D721Med (cell line): ENCODE measurements at places on chromosomes 12 and 14.

GRCh38 chr14:89902881-89903280 is 51.6 kb downstream of the EFCAB11 start:
- no peak for DNase-seq

DNA sequence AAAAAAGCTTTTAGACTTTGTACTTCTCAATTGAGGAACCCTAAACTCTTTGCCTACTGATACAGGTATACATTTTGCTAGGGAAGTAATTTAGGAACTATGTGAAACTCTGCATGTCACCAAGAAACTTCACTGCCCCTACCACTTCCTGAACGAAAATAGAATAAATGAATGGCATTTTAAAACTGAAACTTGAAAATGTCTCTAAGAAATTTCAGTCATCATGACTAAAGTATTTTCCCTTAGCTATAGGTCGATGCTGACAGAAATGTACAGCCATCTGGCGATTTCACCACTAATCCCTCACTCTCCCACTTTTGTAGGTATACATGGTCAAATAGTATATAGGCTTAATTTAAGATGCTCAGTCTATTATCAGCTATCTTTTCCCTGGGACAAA is 194.9 kb upstream of the SYT10 start:
- DNase-seq, result no peak

GRCh38 chr14:77088645-77089044 is 9.4 kb upstream of the CIPC start:
- no peak for DNase-seq

DNA sequence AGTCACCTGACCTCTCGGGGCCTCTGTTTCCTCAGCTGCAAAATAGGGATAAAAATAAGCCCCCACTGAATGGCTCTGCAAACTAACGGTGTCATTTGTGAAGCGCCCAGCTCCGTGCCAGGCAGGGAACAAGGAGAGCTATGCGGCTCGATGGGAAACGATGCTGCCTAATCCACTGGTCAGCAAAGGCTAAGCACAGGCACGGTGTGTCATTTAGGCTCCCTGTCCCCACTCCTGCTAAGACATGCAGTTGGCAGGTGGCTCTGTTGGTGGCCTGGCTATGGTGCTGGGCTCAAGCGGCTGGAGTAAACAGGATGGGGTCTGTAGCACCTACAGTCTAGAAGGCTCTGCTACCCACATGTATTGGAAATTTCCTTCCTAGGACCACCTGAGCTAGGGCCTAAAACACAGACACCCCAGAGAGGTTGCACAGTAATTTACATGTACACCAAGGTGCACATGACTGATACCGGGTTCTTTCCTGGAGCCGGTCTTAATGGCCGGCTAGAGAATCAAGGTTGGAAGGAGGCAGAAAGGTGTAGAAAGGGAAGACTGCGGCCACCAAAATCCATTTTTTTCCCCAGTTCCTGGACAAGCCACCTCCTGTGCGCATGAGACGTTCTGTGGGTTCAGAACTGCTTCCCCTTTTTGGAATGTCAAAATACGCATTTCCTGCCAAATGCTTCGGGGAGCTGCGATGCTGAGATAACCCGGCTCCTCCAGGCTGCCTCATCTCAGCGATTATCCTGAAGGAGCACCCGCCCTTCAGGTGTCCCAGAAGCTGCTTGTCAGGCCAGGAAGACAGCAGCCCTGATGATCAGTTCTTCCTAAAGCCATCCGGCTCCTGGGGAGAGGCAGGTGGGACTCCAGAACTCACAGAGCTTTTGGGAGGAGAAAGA is 1.0 kb downstream of the CACNA2D4 start:
- no peak for DNase-seq

DNA sequence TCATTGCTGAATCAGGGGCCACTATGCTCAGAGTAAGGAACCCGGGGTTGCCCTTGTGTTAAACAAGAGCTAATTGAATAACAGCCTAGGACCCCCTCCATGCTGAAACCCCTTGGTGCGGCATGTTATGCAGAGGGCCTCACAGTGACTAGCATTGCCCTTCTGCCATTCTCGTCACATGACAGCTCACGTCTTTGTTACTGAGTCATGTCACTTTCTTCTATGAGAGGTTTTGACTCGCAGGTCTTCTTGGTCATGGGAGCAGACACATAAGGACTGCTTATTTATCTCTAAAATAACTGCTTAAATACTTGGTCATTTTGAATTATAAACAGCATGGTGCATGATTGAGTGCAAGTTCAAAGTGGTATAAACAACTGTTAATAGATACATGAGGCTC is 24.9 kb downstream of the TCTN1 start:
- DNase-seq, result no peak

DNA sequence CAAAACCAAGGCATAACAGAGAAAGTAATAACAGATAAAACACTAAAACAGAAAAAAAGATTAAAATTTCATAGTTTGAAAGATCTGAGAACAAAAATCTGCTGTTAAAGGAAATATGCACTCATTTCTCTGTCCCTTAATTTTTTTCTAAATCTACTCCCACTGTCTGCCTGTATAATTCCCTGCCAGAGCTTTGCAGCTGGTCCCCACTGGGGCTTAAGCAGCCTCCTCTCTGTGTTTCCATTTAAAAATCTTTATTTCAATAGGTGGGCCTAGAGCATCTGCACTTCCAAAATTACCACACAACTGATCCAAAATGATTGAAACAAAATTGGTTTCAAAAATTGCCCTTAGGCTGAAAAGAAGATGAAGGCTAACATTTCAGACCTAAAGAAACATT is 6.4 kb upstream of the SIX6 start:
- no peak for DNase-seq

DNA sequence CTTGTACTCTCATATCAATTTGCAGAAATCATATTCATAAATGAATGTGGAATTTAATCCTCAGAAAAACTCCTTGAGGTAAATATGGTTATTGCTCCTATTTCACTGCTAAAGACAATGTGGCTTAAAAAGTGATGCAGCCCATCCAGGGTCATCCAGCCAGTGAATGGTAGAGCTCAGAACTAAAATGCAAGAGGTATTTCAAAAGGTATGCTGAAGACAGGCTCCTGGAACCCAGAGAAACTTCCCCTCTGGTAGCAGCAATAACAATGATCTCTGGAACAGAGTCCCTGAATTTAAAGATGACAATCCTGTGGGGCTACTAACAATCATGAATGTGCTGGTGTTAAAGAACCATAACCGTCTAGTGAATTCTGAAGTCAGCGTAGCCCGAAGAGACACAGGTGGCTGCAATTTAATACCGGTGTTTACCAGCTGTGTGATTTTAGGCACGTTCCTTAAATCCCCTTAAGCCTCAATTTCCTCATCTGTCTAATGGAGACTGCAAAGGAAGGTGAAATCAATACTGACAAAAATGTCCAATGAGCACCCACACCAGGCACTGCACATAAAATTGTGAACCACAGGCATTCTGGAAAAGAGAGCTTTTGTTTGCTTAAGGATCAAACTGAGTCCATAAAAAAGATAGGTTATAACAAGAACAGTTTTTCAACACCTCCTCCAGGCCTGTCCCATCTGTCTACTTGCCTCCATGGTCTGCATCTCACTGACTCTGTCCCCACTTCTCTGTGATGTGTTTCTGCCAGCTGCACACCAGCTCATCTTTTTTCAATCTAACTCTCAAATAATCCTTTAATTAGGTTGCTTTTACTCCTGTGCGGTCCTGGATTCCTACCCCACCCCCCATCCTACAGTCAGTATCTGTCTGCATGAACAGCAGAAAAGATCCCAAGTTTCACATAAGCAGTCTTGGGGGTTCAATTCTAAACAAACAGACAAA is 10.5 kb downstream of the TM7SF3 start:
- no peak for DNase-seq

GRCh38 chr12:112948806-112949205 is 10.5 kb downstream of the OAS3 start:
- no peak for DNase-seq

DNA sequence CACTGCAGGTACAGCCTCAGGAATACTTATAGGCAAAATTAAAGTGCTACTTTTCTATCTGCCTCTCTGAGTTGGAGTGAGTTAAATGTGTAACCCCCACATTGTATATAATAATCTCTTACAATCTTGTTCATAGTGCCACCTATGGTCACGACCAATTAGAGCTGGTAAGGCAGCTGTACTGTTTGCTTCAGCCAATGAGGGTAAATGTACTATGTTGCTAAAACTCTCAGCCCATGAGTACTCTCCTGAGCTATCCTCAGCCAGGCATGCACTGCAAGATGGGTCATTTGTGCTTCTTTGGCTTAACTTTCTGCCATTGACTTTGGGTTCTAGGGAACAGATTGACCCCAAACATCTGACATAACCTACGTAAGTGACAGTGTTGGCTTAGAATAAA is 15.0 kb upstream of the MDM2 start:
- no peak for DNase-seq

GRCh38 chr14:68843471-68844209 is 50.8 kb upstream of the ZFP36L1 start:
- DNase-seq, result no peak

DNA sequence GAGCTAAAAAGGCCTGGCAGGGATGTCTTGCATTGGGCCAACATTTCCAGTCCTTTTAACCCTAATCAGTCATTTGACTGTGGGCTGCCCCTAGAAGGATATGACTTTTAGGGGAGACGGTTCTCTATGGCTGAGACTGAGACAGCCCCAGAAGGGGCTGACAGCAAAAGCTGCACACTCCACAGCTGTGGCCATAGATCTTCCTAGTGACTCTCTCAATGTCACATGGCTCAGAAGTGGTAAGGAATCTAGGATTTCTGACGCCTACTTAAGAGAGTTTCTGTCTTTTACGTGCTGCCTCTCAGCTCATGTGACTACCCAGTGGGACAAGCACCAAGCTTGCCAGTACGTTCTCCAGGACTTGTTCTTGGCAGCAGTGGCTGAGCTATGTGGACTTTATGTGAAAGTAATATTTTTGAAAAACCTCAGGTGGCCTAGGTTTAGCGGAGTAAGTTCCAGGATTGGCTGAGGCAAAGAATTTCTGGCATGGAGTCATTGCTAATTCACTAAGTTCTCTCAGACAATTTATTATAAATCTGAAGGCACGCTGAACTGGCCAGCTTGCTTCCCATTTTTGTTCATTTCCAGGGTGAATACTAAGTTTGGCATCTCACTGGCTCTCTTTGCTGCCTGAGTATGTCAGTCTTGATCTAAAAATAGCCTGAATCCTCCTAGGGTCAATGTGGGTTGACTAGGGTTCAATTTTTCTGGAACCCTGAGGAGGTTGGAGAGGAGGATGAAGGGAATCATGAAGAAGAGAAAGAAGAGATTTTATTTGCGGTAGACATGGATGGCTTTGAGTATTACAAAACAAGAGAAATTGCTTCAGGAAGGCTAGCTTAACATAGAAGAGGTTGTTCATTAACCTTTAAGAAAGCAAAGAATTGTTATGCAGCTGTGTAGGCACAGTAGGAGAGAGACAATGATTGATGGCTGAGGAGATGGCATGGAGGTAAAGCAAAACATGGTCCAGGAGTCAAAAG is 271.8 kb downstream of the AEBP2 start:
- no peak for DNase-seq

GRCh38 chr12:103933237-103933636 is 3.0 kb downstream of the HSP90B1 start:
- DNase-seq, result no peak

DNA sequence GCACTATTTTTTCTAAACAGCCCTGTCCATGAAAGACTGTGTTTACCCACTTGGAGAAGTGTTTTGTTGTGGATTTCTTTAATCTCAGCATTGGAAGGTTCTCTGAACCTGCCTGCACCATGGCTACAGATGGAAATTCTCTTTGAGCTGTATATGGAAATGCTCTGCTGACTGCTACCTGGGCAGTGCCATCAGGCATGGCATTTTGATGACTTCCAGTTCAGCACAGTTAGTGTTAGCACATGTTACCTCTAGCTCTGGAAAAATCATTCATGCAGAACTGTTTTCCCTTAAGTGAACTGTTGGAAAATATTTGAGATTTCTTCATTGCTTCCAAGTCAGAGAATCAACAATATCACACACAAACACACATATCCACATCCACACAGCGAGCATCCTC is 52.6 kb upstream of the RIC8B start:
- DNase-seq, result no peak

- no peak for DNase-seq
Observed at GRCh38 chr14:88695870-88696269, 96.9 kb downstream of the EML5 start.

DNA sequence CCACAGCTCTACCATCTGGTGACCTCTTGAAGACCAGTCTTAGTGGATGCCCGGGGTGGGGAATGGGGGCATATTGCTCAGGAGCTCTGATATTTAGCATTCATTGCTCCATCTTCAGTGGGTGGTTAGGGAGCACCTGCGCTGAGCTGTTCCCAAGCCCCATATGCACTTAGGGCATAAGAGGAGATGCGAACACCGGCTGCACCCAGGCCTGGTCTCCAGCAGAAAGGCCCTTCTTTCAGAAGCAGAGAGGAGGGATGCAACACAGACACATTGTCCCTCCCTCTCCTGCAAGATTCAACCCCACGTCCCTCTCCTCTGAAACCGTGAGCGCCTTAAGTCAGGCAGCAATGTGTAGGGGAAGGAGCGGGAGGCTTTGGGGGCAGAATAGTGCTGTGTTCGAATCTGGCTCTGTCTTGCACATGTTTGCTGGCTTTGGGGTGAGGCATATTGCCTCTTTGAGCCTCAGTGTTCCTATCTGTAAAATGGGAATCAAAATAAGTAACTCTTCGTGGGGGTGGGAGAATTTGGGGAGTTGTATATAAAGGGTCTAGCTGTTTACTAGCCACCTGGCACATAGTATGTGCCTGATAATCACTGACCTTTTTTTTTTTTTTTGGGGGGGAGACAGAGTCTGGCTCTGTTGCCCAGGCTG is 87.7 kb downstream of the FOXN4 start:
- no peak for DNase-seq

DNA sequence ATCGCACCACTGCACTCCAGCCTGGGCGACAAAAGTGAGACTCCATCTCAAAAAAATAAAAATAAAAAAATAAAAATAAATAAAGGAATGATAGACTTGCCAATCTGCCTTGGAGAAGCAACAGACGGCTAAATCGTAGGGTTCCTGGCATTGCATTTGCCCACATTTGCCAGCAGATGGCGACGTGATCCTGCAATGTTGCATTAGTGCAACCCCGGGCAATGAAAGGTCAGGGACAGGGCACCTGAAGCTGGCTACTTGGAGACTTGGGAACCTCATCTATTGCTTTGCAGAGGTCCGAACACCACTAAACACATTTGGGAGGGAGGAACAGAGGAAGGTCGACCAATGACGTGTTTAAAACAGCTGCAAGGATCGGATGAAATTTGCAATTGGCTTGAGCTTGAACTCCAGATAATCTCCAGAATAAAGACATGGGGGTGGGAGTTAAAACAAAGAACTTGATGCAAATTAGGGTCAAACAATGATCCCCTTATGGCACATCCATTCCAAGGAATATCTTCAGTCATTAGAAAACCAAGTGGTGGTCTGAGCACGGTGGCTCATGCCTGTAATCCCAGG is 34.6 kb downstream of the SPRING1 start:
- DNase-seq, result peak; percentile 57

GRCh38 chr12:12015073-12015685 is 55.6 kb upstream of the BCL2L14 start:
- no peak for DNase-seq
